ENCODE measurements at places on chromosomes 3 and 15.
A peak's percentile ranks its signal among the peaks of the same experiment; 100 is the strongest.

GRCh38 chr15:98003518-98003917 lies 43.0 kb downstream of the ARRDC4 start:
- no peak for DNase-seq

DNA sequence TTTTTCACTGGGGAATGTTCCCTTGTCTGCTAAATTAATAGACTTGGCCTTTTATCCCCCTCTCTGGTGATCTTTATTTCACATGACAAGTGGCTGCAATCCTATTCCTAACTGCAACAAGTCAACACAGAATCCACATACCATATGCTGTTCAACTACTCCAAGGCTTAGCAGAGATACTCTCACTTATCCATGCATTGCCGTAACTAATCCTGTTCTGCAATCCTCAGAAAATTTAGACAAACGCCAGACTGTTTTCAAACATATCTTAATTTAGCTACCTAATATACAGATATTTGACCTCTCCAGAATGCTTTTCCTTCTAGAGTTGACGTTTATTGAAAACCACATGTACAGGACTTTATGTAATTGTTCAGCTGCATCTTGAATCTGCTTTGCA lies 37.9 kb downstream of the EID1 start:
- DNase-seq, result no peak

DNA sequence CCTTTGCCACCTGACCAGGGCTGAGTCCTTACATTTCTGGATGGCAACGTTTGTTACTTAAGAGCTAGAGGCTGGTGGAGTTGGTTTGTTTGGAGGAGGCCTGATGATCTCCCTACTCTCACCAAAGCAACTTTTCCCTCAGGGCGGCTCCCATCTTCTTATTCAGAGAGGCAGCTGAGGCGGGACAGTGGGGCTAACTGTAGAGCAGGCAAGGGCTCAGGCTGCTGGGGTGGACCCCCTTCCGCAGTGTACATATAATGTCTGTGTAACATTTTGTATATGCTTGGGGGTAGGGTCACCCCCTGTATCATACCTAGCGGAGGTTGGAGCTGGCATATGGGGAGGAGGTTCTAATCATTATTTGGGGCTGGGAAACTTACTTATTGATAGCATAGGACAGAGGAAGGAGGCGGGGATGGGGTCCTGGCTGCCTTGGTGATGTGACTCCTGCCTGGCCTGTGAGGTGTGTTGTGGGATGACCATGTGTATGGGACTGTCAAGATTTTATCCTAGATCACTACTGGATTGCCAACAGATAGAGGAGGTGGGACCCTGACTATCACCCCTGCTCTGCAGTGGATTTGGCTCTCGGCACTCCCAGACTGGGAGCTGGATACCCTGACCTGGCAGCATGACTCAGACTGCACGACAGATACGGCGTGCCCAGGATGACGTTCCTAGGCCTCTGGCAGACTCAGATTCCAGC lies 52.5 kb upstream of the UBE2Q2 start:
- DNase-seq, result no peak

DNA sequence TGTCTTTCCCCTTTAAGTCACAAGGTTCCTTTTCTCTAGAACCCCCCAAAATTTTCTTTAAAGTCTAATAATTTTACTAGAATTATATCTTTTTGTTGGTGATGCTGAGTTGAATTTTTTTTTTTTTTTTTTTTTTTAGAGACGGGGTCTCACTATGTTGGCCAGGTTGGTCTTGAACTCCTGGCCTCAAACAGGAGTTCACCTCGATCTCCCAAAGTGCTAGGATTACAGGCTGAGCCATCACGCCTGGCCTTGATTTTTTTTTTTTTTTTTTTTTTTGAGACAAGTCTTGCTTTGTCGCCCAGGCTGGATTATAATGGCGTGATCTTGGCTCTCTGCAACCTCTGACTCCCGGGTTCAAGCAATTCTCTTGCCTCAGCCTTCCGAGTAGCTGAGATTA lies 12.2 kb downstream of the SEC13 start:
- DNase-seq, result no peak

DNA sequence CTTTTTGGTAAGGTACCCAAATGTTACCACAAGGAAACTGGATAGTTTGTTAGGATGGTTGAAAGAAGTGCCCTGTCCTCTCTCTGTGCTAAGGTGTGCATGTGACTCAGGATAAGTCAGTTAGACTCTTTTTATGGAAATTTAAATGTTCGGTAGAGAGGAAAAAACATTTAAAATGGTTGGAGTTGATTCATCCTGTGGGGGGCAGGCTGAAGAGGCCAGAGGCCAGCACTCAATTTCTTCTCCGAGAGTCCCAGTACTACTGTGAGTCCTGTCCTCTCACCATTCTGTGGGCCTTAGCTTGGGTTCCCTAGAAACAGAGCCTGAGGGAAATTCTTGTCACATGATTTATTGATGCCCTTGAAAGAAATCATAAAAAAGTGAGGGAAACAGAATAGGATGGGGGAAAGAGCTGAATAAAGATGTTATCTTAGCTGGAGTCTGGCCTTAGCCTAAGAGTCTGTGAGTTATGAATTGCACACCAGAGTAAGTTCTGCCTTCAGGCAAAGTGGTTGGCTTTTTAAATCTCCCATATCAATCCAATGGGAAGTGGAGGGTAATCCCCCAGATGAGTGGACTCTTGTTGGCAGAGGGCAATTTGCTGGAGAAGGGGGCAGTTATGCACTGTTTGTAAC lies 106.5 kb upstream of the GALNT15 start:
- no peak for DNase-seq

DNA sequence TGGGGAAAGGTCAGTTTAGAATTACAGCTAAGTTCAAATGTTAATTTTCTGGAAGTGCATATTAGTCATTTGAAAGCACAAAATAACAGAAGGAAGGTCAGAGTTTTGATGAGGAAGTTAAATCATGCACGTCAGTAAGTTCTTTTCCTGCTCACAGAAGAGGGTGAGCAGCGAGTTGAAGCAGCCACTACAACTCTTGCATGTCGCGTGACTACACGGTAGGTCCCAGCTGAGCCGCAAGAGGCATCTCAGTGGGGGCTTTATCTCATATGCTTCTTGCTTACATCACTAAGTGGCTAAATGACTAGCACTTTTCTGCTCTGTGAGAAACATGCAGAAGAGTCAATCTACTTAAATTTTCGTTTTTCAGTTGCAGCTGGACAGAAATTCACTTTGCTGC lies 21.3 kb upstream of the SEC62 start:
- peak; percentile 24 for DNase-seq

DNA sequence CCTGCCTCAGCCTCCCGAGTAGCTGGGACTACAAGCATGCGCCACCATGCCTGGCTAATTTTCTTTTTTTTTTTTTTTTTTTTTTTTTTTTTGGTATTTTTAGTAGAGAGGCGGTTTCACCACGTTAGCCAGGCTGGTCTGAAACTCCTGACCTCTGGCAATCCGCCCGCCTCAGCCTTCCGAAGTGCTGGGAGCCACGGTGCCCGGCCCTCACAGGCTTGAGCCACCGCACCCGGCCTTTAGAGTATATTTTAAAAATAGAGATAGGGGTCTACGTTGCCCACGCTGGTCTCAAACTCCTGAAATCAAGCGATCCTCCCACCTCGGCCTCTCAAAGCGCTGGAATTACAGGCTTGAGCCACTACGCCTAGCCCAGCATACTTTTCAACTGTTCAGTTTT lies 93.4 kb upstream of the CHD2 start:
- no peak for DNase-seq

GRCh38 chr3:19107719-19108118 lies 40.6 kb upstream of the KCNH8 start:
- no peak for DNase-seq

GRCh38 chr3:71589132-71589531 lies 5.6 kb upstream of the FOXP1 start:
- no peak for DNase-seq

DNA sequence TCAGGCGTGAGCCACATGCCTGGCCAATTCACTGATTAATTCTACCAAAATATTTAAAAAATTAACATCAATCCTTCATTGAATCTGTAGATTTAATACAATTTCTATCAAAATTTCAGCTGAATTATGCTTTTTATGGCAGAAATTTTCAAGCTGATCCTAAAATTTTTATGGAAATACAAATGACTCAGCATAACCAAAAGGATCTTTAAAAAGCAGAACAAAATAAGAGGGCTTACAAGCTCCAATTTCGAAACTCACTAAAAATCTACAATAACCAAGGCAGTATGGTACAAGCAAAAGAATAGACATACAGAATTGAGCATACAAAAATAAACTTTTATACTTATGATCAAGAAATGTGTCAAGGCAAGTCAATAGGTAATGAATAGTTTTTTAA lies 180.4 kb upstream of the CTNNB1 start:
- no peak for DNase-seq

GRCh38 chr15:99440551-99441443 lies 125.0 kb upstream of the MEF2A start:
- no peak for DNase-seq

- peak; percentile 91 for DNase-seq
Measured at GRCh38 chr3:195150181-195151118, 120.5 kb downstream of the XXYLT1 start.

DNA sequence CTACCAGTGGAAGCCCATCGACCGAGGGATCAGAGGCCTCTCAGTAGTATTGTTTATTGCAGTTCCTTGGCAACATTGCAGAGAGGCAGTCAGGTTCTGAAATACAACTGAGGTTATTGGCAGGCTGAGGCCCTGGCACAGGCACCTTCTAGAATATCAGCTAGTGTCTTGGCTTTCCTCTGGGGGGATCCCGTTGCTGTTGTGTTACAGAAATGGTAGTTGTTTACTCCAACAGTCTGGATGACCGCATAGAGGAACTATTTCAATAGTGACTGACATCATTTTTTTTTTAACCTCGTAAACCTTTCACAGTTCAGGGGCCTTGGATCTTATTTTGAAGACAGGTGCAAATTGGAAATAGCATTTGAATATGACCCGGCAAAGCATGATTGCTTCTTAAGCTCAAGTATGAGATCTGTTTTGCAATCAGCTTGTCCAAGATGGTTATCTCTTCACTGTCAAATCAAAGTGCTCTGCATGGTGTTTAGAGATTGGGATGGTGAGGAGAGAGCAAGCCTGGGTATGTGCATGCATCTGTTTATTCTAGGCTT lies 63.9 kb downstream of the PGPEP1L start:
- DNase-seq, result peak; percentile 13

- DNase-seq, result no peak
Measured at GRCh38 chr15:53457479-53457878, 302.0 kb downstream of the WDR72 start.

DNA sequence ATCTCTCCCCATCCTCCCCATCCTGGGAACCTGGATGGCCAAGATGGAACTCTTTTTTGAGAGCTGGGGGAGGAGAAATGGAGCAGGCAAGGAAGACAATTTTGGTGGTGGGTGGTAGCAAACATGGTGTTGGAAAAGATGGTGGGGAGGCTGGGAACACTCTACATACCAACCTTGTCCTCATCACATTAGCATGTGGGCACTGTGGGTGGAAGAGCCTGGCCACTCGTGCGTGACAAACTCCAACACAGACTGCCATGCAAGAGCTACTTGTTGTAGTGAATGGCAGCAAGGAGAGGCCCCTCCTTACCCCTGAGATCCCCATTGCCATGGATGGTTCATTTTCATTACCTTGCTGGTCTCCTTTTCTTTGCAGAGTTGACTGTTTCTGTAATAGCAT lies 262.6 kb downstream of the RPLP1 start:
- DNase-seq, result no peak

- DNase-seq, result peak; percentile 18
Measured at GRCh38 chr3:117998071-117998470, 1036.6 kb downstream of the IGSF11 start.

DNA sequence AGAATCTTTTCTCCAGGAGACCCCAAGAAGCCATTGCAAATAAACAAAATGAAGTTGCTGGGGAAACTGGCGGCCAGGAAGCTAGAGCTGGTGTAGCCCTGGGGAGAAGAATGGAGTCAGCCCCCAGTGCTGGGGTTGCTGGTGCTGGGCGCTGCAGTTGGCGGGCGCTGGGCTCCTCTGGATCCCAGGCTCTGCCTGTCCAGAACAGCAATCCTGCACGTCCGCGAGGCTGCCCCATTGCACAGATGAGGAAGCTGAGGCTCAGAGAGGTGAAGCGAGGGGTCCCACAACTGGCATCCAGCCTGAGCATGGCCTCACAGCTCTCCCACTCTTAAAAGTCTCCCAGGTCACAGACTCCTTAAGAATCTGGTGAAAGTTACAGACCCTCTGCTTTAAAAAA lies 161.1 kb downstream of the OR4M2 start:
- no peak for DNase-seq

DNA sequence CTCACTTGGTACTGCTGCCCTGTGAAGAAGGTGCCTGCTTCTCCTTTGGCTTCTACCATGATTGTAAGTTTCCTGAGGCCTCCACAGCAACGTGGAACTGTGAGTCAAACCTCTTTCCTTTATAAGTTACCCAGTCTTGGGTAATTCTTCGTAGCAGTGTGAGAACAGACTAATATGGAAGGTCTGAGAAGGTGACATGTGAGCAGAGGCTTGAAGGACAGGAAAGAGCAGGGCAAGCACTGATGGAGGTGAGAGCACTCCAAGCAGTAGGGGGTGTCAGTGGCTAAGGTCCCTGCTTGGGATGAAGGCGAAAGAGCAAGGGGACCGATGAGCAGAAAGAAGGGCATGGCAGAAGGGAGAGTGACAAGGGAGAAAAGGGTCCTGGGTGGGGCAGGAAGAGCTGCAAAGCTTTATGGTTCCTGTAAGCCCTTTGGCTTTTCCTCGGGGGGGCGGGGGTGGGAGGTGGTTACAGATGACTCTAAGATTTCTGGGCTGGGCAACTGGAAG lies 3.5 kb downstream of the EIF4E3 start:
- no peak for DNase-seq

DNA sequence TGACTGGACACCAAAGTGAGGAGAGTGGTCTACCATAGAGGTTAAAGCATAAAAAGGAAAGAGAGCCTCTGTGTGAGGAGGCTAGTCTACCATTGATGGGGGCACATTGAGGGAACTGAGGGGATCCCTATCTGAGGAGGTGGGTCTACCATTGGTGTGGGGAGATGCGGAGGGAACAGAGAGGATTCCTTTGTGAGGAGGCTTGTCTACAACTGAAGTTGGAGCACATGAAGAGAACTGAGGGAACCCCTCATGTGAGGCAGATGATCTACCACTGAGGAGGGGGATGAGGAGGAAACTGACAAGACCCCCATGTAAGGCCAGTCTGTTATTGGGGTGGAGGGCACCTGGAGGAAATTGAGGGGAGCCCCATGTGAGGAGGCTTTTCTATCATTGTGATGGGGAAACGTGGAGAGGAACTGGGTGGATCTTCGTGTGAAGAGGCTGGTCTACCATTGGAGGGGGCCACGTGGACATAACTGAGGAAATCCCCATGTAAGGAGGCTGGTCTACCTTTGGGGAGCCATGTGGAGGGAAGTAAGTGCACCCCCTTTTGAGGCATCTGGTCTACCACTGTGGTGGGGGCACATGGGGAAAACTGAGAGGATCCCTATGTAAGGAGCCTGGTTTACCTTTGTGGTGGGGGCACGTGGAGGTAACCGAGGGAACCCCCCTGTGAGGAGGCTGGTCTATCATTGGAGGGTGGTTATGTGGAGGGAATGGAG lies 160.1 kb downstream of the FBLN2 start:
- DNase-seq, result no peak

Data from choroid plexus epithelial cell (primary cell).